ENCODE measurements at places on chromosomes 4 and X.

DNA sequence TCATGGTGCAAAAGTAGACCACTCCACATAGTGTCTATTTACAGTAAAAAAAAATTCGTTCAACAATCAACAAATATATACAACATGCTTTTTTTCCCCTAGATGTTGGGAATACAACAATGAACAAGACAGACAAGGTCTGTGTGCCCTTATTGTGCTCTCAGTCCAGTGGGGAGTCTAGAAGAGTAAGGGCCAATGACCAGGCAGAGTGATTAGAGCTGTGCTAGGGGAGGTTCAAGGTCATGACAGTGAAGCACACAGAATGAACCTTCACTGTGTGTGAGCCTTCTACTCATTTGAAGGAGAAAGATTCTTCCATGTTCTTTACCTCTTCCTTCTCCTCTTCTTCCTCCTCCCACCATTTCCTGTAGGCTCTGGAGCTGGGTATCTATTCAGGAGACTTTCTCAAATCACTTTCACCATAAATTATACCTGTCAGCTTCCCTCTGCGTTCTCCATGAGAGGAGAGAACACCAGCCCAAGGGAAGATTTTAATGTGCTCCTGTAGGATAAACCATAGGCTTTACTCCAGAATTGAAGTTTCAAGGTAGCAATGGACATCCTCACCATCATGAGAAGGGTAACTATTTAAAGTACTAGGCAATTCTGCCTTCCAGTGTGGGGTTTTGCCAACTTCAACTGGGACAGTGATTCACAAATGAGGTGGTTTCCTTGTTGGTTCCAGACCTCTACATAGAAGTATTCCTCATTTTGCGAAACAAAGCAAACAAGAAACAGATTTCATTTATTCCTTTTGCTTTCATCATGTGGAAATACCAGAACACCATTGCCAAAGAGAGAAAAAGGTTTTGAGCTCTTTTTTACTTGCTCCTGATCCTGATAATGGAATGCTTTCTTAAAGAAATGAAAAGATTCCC lies 246.9 kb upstream of the GPC4 start:
- no peaks in the 10 kb centered on the region for H3K27me3 ChIP-seq
- no peaks in the 10 kb centered on the region for H3K36me3 ChIP-seq
- no peak for DNase-seq
- no peaks in the 10 kb centered on the region for H3K4me1 ChIP-seq

GRCh38 chr4:51895158-51895557 lies 52.2 kb downstream of the DCUN1D4 start:
- no peak overlapping the region for H3K4me3 ChIP-seq
- no peak for DNase-seq
- H3K4me1 ChIP-seq = peaks cover 4% of the 10 kb centered on the region

GRCh38 chr4:2220016-2220630 lies 21.8 kb downstream of the HAUS3 start:
- no peak overlapping the region for H3K4me3 ChIP-seq
- peaks cover 3% of the 10 kb centered on the region for H3K4me1 ChIP-seq
- peaks cover 2% of the 10 kb centered on the region for H3K36me3 ChIP-seq
- peaks cover 2% of the 10 kb centered on the region for H3K27me3 ChIP-seq
- no peak overlapping the region for H3K27ac ChIP-seq

- peaks cover 8% of the 10 kb centered on the region for H3K36me3 ChIP-seq
- H3K4me3 ChIP-seq = no peak overlapping the region
- no peak for DNase-seq
- H3K27ac ChIP-seq = no peak overlapping the region
- no peaks in the 10 kb centered on the region for H3K27me3 ChIP-seq
- H3K4me1 ChIP-seq = peaks cover 5% of the 10 kb centered on the region
Observed at GRCh38 chr4:185344743-185345538, 50.8 kb downstream of the LRP2BP start.

GRCh38 chr4:185872747-185873380 lies 60.9 kb upstream of the SORBS2 start:
- no peak overlapping the region for H3K27ac ChIP-seq
- H3K27me3 ChIP-seq = peaks cover 14% of the 10 kb centered on the region
- H3K4me1 ChIP-seq = no peaks in the 10 kb centered on the region

GRCh38 chrX:155880586-155881157 lies 473 bp upstream of the VAMP7 start:
- peak overlapping the region; percentile 48 for H3K27ac ChIP-seq
- no peaks in the 10 kb centered on the region for H3K4me1 ChIP-seq

DNA sequence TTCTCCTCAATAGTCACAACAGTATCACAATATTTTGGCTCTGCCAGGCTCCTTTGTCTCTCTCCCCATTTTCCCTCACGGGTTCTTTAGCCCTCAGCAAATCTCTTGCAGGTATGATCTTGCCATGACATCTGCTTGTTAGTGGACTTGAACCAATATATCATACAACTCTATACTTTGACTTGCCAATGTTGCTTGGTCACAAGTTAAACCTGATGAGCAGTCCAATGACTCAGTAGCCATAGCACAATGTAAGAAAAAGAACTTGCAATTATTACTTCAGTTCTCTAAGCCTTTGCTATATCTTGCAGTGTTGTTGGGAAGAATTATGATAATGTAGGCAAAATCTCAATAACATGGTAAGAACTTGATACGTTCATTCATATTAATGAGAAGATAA lies 174.6 kb upstream of the NRK start:
- no peaks in the 10 kb centered on the region for H3K36me3 ChIP-seq
- no peaks in the 10 kb centered on the region for H3K4me1 ChIP-seq

- no peaks in the 10 kb centered on the region for H3K4me1 ChIP-seq
- no peaks in the 10 kb centered on the region for H3K27me3 ChIP-seq
- no peaks in the 10 kb centered on the region for H3K36me3 ChIP-seq
- H3K4me3 ChIP-seq = no peak overlapping the region
- no peak overlapping the region for H3K27ac ChIP-seq
- DNase-seq = no peak
Observed at GRCh38 chr4:70531981-70532380, 13.6 kb downstream of the AMTN start.

GRCh38 chrX:94051926-94052325 lies 377.9 kb downstream of the FAM133A start:
- no peaks in the 10 kb centered on the region for H3K36me3 ChIP-seq
- no peak overlapping the region for H3K4me3 ChIP-seq
- DNase-seq = no peak
- no peak overlapping the region for H3K27ac ChIP-seq

- H3K27me3 ChIP-seq = no peaks in the 10 kb centered on the region
- no peak within 1 kb of the TSS for H3K4me3 ChIP-seq
- no peak for DNase-seq
Observed at GRCh38 chr4:41538017-41538733, at the start of gene LIMCH1. LIMCH1 (plus strand) TSS chr4:41538157; CDS start chr4:41605996, 67,839 bp downstream.

DNA sequence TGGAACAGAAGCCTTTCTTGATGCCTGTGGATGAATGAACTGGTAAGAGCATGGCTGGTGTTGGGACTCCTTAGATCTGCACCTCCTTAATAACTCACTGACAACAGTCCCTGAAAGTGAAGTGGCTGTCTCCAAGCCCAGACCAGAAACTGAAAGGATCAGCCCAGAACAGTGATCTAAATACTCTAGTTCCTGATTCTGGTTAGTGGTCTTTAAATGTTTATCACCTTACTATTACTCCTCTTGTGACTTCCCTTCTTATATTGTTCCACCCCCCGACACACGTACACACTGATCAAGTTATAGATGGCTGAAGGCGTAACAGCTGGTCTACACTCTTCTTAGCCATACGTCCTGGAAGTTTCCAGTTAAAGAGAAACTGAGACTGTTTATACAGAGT lies 33.8 kb upstream of the ARMCX2 start:
- no peak overlapping the region for H3K4me3 ChIP-seq
- H3K4me1 ChIP-seq = no peaks in the 10 kb centered on the region

- H3K4me3 ChIP-seq = no peak overlapping the region
- no peaks in the 10 kb centered on the region for H3K36me3 ChIP-seq
- H3K27ac ChIP-seq = no peak overlapping the region
- no peaks in the 10 kb centered on the region for H3K27me3 ChIP-seq
- DNase-seq = peak; percentile 37
- H3K4me1 ChIP-seq = peaks cover 7% of the 10 kb centered on the region
Observed at GRCh38 chr4:155973639-155974475, 20.2 kb upstream of the CTSO start.

DNA sequence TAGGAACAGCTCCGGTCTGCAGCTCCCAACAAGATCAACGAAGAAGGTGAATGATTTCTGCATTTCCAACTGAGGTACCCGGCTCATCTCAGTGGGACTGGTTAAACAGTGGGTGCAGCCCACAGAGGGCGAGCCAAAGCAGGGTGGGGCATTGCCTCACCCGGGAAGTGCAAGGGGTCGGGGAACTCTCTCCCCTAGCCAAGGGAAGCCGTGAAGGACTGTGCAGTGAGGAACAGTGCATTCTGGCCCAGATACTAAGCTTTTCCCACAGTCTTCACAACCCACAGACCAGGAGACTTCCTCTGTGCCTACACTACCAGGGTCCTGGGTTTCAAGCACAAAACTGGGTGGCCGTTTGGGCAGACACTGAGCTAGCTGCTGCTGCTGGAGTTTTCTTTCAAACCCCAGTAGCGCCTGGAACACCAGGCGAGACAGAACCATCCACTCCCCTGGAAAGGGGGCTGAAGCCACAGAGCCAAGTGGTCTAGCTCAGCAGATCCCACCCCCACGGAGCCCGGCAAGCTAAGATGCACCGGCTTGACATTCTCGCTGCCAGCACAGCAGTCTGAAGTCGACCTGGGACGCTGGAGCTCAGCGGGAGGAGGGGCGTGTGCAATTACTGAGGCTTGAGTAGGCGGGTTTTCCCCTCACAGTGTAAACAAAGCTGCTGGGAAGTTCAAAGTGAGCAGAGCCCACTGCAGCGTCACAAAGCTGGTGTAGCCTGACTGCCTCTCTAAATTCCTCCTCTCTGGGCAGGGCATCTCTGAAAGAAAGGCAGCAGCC lies 84.6 kb downstream of the THOC2 start:
- H3K27ac ChIP-seq = no peak overlapping the region
- no peaks in the 10 kb centered on the region for H3K27me3 ChIP-seq
- no peaks in the 10 kb centered on the region for H3K36me3 ChIP-seq
- peaks cover 1% of the 10 kb centered on the region for H3K4me1 ChIP-seq

- no peaks in the 10 kb centered on the region for H3K4me1 ChIP-seq
- H3K4me3 ChIP-seq = no peak overlapping the region
- H3K27me3 ChIP-seq = no peaks in the 10 kb centered on the region
- no peak overlapping the region for H3K27ac ChIP-seq
Observed at GRCh38 chr4:21876711-21877110, 71.9 kb downstream of the KCNIP4 start.

GRCh38 chr4:21946858-21947257 lies 1.7 kb downstream of the KCNIP4 start:
- H3K36me3 ChIP-seq = no peaks in the 10 kb centered on the region
- no peaks in the 10 kb centered on the region for H3K4me1 ChIP-seq
- H3K27ac ChIP-seq = no peak overlapping the region
- no peak for DNase-seq

GRCh38 chrX:41382714-41383645 lies 49.0 kb downstream of the DDX3X start:
- H3K27me3 ChIP-seq = peaks cover 2% of the 10 kb centered on the region
- peak; percentile 34 for DNase-seq
- H3K4me3 ChIP-seq = no peak overlapping the region

GRCh38 chrX:134246282-134246681 lies 9.3 kb downstream of the CCDC160 start:
- H3K36me3 ChIP-seq = no peaks in the 10 kb centered on the region
- no peak overlapping the region for H3K27ac ChIP-seq
- DNase-seq = no peak
- peaks cover 1% of the 10 kb centered on the region for H3K27me3 ChIP-seq

DNA sequence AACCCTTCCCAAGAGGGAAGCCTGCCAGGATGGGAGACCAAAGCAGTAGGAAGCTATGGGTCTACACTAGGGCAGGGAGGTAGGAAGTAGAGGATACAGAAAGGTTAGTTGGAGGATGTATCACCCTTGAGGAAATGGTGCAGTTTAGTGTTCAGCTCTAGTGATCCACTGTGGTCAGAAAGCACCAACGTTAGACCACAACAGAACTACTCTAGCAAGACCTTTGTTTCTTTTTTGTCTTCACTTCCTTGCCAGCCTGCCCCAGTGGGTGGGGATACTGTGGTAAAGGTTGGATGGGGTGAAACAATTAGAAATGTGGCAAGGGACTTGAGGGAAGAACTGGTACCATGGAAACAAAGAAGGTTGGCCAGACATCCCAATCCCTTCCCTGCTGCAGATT lies 83.3 kb downstream of the DDIT4L start:
- H3K27ac ChIP-seq = no peak overlapping the region
- H3K27me3 ChIP-seq = peaks cover 2% of the 10 kb centered on the region
- no peak overlapping the region for H3K4me3 ChIP-seq

DNA sequence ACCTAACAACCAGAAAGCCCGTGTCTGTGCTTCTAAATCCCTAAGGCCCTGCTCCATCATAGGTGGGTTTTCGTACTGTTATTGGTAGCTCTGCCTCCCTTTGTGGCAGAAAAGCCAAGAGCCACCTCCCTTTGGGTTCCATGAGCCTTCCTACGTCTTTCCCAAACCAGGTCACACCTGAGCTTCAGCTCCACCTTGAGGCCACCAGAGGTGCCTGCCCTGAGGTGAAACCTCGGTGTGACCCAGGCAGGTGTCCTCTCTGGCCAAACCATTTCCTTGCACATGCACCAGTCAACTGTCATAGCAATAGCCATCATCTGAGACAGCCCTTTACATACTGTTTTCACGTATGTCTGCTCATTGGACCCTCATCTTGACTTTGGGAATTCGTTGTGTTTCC lies 188.0 kb upstream of the RBPJ start:
- no peak overlapping the region for H3K4me3 ChIP-seq
- H3K4me1 ChIP-seq = no peaks in the 10 kb centered on the region
- H3K36me3 ChIP-seq = no peaks in the 10 kb centered on the region

- no peak for DNase-seq
- H3K4me3 ChIP-seq = no peak overlapping the region
- no peak overlapping the region for H3K27ac ChIP-seq
- no peaks in the 10 kb centered on the region for H3K4me1 ChIP-seq
- H3K27me3 ChIP-seq = peaks cover 8% of the 10 kb centered on the region
Observed at GRCh38 chr4:121375262-121375661, 5.6 kb downstream of the QRFPR start.

DNA sequence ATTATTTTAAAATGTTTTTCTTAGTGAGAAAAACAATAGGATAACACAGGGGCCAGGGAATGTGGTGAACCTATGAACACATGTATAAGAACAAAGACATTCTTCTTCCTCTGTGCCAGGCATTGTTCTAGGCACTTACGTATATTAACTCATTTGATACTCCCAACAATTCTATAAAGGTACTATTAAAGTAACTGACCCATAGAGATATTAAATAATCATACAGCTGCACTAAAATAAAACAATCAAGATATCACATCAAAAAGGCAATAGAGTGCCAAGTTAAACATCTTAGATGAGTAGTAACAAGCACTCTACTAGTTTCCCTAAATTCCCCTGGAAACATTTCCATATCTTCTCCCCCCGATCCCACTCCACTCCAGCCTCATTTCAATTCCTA lies 33.4 kb downstream of the SLC39A8 start:
- no peaks in the 10 kb centered on the region for H3K27me3 ChIP-seq
- DNase-seq = no peak
- no peaks in the 10 kb centered on the region for H3K4me1 ChIP-seq
- no peak overlapping the region for H3K27ac ChIP-seq
- no peak overlapping the region for H3K4me3 ChIP-seq

Data from IMR-90 (cell line).